Activated gamma-delta T cell (primary cell): ENCODE measurements at places on chromosomes 12 and 14.

DNA sequence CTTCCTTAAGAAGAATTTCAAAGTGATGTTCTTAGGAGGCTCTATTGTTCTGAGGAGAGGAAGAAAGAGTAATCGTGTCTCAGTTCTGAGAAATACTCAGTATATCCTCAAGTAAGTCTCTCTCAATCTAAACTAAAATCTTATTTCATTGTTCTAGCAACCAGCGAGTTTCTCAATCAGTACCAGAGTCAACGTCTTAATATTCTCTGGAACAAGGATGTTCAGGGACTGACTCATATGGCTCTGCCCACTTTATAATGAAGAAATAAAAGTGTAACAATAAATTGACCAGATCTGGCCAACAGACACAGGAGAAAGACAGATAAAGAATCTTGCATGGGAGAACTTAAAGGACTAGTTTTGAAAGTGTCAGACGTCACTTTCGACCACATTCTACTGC lies 469.8 kb upstream of the FLRT2 start:
- no peak for DNase-seq

DNA sequence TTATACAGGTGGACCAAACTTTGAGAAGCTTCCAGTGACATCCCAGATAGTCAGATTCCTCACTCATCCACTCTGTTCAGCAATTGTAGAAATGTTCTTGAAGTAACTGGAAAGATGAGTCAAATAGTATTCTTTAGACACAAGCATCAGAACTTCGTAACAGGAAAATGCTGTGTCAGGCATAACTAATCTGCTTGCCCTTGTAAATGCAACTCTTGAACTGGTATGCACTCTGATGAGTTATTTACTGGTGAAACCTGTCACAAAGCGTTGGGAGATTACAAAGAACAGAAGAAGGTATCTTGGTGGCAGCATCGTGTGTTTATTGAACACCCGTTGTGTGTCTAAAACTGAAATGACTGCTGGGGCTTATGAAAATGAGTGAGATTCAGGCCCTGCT lies 10.8 kb upstream of the DUSP6 start:
- DNase-seq = no peak

DNA sequence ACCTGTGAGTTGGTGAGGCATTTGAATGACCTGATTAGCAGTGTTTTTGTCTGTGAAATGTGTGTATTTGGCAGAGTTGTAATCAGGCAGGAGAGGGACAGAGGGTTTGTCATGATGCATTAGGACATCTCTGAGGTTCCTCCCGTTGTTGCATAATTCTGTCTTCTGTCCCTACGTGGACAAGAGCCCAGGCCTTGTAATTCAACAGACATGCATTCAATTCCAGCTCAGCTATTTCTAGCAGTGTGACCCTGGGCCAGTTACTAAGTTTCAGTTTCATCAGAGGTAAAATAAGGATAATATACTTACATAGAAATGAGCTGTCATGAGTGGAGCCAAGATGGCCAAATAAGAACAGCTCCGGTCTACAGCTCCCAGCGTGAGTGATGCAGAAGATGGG lies 208.6 kb downstream of the SLC38A4 start:
- DNase-seq = no peak

- no peak for DNase-seq
Measured at GRCh38 chr12:78470354-78471195, 394.0 kb upstream of the SYT1 start.

DNA sequence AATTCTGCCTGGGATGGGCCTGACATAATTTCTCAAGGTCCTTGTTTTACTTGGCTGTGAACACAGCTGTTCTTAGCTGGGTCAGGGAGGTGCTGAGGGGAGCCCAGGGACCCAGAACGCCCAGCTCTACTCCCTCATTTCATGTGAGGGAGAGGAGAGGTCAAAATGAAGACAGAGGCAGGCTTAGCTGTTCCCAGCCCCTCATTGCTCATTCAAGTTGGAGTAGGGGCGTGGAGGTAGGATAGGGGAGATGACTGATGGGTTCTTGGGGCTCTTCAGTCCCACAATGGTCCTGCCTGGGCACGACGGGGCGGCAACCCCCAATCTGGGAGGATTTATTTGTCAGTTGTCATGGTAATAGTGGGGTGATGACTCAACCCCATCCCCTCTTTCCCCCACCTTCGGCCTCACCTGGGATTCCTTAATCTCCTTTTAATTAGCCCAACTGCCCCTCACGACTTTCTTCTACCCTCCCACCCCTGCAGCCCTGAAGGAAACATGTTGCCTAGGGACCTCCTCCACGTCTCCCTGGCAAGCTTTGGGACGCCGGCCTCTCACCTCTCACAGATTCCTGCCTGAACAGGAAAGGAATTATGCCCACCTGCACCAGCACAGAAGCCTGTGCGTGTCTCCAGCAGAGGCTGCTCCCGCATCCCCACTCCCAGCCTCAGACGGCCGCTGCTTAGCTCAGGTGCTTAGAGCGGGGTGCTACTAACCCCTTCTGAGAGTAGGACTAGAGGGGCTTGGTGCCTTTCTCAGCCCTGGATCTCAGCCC lies 10.2 kb downstream of the SPRYD3 start:
- DNase-seq = no peak

DNA sequence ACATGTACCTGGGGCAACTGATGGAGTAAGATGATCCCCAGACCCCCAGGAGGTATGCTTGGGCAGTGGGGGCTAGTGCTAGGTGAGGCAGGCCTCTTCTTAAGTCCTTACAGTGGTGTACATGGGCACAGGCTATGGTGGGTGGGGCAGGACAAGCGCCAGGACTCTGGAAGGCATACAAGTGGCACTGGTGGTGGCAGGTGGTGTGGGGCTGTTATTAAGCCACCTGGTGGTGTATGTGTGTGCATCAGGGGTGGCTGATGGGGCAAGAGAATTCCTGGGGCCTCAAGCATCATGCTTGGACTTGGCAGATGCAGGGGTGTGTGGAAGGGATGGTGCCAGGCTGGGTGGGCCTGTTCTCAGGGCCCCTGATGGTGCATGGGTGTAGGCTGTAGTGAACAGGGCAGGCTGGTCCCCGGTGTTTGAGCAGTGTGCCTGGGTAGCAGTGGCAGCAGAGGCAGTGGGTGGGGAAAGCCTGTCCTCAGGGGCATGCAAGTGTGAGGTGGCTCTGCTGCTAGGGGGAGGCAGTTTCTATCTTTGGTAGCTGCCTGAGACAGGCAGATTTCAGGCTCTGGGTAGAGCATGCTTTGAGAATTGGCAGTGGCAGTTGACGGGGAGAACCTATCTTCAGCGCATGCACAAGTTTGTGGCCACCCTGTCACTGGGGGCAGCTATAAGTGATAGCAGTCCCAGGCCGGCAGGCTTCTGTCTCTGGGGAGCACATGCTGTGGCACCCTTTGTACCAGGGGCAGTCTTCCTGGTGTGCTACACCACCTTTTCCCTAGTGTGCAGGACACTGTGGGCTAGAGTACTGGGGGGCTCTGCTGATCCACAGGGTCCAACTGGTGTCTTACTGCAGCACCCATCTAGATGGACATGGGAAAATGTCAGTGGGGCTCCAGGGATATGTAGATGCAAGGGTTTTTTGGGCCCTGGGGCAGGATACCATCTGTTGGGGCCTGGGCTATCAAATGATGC lies 52.6 kb upstream of the ABCD2 start:
- no peak for DNase-seq

GRCh38 chr14:74978416-74978947 lies 23.1 kb upstream of the PGF start:
- no peak for DNase-seq

- no peak for DNase-seq
Measured at GRCh38 chr12:4068981-4069669, 195.9 kb upstream of the PARP11 start.

DNA sequence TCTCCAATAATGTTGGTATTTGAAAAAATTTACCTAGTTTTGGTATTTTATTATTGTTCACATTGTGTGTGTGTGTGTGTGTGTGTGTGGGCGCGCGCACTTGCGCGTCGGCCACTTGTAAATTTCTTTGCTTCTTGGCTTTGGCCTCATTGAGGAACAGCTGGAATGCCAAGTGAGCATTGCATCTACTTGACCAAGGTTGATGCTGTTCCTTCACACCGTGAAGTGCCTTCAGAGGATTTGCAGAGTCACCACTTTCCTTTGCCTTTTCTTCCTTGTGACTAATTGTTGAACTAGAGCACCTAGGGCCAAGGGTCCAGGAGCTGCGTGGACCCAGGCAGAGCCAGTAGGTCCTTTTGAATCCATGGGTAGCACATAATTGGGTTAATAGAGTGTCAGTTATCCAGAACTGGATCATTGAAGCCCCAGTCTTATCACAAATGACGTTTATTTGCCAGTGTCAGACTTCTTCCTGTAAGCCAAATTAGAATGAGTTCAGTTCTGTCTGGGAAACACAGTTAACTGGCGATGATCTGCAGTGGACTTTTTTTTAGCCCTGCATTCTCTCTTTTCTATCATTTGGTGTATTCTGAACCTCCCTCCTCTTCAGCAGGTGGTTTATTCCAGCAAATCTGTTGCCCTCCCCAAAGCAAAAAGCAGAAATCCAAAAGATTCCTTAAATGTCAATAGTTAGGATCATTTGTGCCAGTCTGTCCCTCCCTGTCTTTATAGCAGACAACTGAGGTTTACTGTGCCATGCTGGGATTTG lies 2.6 kb downstream of the PPP2R5C start:
- DNase-seq = no peak

- DNase-seq = no peak
Measured at GRCh38 chr14:78902010-78902623, 731.9 kb downstream of the NRXN3 start.

- no peak for DNase-seq
Measured at GRCh38 chr12:38664661-38665269, 240.6 kb downstream of the CPNE8 start.

- no peak for DNase-seq
Measured at GRCh38 chr14:68215629-68216028, 396.1 kb downstream of the RAD51B start.

GRCh38 chr12:69545081-69545480 lies 40.2 kb upstream of the CCT2 start:
- no peak for DNase-seq

DNA sequence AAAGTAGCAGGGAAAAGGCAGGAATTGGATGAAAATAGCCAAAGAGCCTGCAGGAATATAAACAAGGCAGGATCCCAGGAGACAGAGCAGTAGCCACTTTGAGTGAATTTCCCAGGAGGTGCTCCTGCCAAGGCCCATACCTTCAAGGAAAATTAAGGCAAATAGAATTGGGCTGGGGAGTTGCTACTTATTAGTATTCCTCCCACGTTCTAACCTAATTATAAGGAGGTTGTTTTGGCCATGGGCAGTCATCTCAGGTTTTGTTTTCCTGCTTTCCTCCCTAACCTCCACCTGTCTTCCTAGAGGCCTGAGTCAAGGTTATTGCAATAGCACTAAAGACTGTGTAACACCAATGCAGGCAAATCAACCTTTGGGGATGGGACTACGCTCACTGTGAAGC lies 73.1 kb downstream of the DAD1 start:
- DNase-seq = no peak

GRCh38 chr12:89833337-89834252 lies 125.0 kb upstream of the ATP2B1 start:
- no peak for DNase-seq

- no peak for DNase-seq
Measured at GRCh38 chr12:26378711-26379110, 183.3 kb downstream of the SSPN start.

DNA sequence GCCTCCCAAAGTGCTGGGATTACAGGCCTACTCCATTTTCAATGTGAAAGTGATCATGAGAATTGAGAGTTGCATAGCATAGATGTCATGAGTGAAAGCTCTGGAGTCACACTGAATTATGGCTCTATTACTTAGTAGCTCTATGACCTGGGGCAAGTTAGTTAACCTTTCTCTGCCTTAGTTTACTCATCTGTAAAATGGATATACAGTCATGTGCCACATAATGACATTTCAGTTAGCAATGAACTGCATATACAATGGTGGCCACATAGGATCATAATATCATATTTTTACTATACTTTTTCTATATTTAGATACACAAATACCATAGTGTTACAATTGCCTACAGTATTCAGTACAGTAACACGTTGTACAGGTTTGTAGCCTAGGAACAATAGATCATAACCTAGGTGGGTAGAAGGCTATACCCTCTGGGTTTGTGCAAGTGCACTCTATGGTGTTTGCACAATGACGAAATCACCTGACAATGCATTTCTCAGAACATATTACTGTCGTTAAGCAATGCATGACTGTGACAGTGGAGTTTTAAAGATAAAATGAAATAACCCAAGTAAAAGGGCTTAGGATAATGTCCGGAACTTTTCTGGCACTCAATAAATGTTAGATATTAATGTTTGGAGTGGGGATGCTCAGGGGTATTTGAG lies 53.1 kb downstream of the ZFYVE26 start:
- DNase-seq = no peak

DNA sequence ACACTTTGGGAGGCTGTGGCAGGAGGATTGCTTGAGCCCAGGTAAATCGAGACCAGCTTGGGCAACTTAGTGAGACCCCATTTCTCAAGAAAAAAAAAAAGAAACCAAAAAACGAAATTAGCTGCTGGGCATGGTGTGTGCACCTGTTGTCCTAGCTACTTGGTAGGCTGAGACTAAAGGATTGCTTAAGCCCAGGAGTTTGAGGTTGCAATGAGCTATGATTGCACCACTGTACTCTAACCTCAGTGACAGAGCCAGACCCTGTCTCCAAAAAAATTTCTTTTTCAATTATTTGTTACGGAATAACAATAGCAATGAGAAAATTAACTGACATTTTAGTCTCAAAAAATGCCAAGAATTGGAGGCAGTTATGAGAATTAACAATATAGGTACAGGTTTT lies 128.0 kb downstream of the CCDC91 start:
- DNase-seq = no peak

DNA sequence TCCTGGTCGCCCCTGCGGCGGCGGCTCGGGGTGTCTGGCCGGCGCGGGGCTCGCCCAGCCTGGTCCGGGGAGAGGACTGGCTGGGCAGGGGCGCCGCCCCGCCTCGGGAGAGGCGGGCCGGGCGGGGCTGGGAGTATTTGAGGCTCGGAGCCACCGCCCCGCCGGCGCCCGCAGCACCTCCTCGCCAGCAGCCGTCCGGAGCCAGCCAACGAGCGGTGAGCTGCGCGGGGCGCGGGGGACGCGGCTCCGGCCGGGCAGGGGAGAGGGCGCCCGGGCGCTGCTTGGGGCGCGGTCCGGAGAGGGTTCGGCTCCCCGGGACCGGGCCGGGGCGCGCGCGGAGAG lies at the start of gene LGALS3:
Gene LGALS3, plus strand, starts transcription at position 167 of the 342 bp plus-strand sequence. CDS start 8,122 bp downstream, outside the sequence.
- no peak for DNase-seq

GRCh38 chr12:27382171-27382795 lies 49.6 kb downstream of the BMAL2 start:
- no peak for DNase-seq

GRCh38 chr14:35229084-35229791 lies 62.9 kb upstream of the PSMA6 start:
- no peak for DNase-seq

DNA sequence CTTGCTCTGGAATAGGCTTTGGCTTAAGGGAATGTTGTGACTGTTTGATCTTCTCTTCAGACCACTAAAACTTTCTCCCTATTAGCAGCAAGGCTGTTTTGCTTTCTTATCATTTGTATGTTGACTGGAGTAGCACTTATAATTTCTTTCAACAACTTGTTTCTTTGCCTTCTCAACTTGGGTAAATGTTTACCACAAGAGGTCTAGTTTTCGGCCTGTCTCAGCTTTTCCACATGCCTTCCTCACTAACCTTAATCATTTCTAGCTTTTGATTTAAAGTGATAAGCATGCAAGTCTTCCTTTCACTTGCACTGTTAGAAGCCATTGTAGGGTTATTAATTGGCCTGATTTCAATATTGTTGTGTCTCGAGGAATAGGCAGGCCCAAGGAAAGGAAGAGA lies 126.7 kb upstream of the AEBP2 start:
- no peak for DNase-seq
